Heart left ventricle (tissue), 16 donors: ENCODE measurements at places on chromosomes 6 and 20. TPM values are rescaled to one million over a fixed set of nuclear protein-coding genes. Genes with fewer than 3 reads are reported as not detected.
A peak's percentile ranks its signal among the peaks of the same experiment; 100 is the strongest.

- H3K27ac ChIP-seq: no peak overlapping the region
- H3K4me1 ChIP-seq: no peaks in the 10 kb centered on the region
- H3K36me3 ChIP-seq: no peaks in the 10 kb centered on the region
Measured at GRCh38 chr6:20851795-20852194, 317.5 kb downstream of the CDKAL1 start.

- no peak overlapping the region for H3K4me3 ChIP-seq
- no peaks in the 10 kb centered on the region for H3K4me1 ChIP-seq
- no peak for DNase-seq
- H3K27me3 ChIP-seq: no peaks in the 10 kb centered on the region
- H3K36me3 ChIP-seq: no peaks in the 10 kb centered on the region
- H3K27ac ChIP-seq: no peak overlapping the region
Measured at GRCh38 chr20:3521852-3522740, 51.3 kb downstream of the ATRN start.

DNA sequence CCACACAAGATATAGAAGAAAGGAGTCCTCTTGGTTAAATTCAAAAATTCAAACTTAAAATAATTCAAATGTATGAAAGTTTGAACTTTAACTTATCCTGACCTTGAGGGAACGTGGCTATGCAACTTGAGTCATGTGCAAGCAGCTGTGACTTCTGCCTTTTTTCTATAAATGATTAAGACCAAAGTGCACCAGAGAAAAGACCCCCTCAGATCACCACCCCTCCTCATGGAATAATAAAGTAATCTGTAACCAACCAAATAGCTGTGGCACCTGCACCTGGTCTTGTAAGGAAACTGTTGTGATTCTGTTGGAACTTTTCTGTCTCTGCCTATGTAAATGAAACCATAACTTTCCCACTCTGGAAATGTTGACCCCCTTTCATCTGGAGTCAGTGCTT is 141.1 kb upstream of the GGTLC1 start:
- no peaks in the 10 kb centered on the region for H3K4me1 ChIP-seq
- H3K27me3 ChIP-seq: no peaks in the 10 kb centered on the region
- H3K4me3 ChIP-seq: no peak overlapping the region
- DNase-seq: no peak
- H3K36me3 ChIP-seq: no peaks in the 10 kb centered on the region
- H3K27ac ChIP-seq: no peak overlapping the region

HLA-DPB1 gene
- 25.2 TPM for total RNA-seq

DNA sequence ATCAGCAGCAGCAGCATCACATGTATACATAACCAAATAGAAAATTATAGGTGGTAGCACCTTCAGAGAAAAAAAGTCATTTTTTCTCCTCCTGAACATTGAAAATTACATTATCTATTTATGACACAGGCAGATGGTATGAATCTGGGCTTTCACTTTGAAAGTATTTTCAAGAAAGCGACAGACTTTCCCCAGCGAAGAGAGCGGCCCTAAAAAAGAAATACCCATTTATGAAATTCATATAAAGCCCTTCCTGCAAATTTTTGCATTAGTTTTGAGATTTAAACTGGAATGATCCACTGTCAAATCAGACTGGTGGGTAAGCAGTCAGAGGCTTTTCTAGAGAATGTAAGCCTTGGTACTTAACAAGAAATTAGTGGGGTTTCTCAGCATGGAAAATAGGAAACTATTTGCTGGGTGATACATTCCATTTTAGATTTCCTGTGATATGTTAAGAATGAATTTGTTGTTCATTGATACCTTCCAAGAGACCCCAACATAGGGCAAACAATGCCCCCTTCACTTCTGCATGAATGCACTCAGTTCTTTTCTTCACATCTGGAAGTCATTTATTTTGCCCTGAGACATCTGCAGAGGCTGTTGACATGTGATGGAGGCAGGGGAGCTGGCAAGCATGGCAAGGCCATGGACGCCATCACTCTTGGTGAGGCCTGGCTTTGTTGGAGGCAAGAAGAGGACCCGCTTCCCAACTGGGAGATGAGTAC is 147.0 kb downstream of the LINC00237 start:
- H3K27ac ChIP-seq: no peak overlapping the region
- no peak for DNase-seq
- H3K27me3 ChIP-seq: no peaks in the 10 kb centered on the region
- no peak overlapping the region for H3K4me3 ChIP-seq
- H3K36me3 ChIP-seq: no peaks in the 10 kb centered on the region

- H3K4me3 ChIP-seq: no peak overlapping the region
- H3K36me3 ChIP-seq: no peaks in the 10 kb centered on the region
- H3K27ac ChIP-seq: peak overlapping the region; percentile 34
- no peak for DNase-seq
Measured at GRCh38 chr6:79670789-79671188, 39.7 kb downstream of the SH3BGRL2 start.

MRAP2 gene
- total RNA-seq: 0.28 TPM

- no peak for DNase-seq
- no peaks in the 10 kb centered on the region for H3K27me3 ChIP-seq
- H3K4me1 ChIP-seq: peaks cover 45% of the 10 kb centered on the region
- H3K36me3 ChIP-seq: peaks cover 24% of the 10 kb centered on the region
- H3K4me3 ChIP-seq: no peak overlapping the region
Measured at GRCh38 chr6:42988486-42989020, 4.2 kb downstream of the PPP2R5D start.

- no peak for DNase-seq
- no peaks in the 10 kb centered on the region for H3K27me3 ChIP-seq
- peaks cover 85% of the 10 kb centered on the region for H3K36me3 ChIP-seq
- H3K4me3 ChIP-seq: no peak overlapping the region
- H3K27ac ChIP-seq: no peak overlapping the region
- H3K4me1 ChIP-seq: no peaks in the 10 kb centered on the region
Measured at GRCh38 chr20:3010985-3011723, 32.3 kb upstream of the GNRH2 start.

DNA sequence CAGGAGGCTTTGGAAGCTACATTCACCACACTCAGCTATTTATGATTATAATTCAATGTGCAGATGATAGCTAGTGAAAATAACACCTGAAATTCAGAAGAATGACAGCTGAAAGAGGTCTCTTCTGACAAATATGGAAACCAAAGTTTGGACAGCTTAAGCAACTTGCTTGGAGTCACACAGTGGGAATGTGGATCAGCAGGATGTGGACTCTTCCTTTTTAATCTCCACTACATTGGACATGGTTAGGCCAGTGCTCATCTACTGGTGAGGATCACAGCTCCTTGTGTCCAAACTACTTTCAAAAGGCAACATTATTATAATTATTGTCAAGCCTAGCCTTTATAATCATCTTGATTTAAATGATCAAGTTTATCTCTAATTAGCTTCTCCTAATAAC is 10.4 kb downstream of the TRAPPC3L start:
- H3K27me3 ChIP-seq: no peaks in the 10 kb centered on the region
- H3K27ac ChIP-seq: no peak overlapping the region
- DNase-seq: no peak
- H3K36me3 ChIP-seq: no peaks in the 10 kb centered on the region

C20orf141 gene
- total RNA-seq: not detected

BPIFA1 gene
- total RNA-seq: not detected

ANKEF1 gene
- total RNA-seq: 1.4 TPM

ILRUN gene
- 116 TPM for total RNA-seq

EFCAB8 gene
- not detected for total RNA-seq

DNA sequence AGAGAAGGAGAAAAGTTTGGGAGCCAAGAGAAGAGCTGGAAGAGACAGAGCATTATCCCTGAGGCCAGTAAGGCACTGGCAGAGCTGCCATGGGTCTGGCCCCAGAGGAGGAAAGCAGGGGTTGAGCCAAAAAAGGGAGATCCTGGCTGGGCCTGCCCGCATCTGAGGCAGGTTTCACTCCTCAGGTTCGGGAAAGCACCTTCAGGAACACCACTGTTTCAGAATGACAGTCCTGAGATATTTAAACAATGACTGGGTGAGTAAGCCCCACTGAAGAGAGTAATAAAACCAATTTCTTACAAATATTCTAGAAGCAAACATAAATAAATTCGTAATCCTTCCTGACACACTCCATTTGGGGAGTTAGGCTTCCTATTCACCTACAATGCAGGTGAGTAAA is 152.2 kb downstream of the BACH2 start:
- no peaks in the 10 kb centered on the region for H3K36me3 ChIP-seq
- no peaks in the 10 kb centered on the region for H3K27me3 ChIP-seq
- DNase-seq: no peak
- H3K4me3 ChIP-seq: no peak overlapping the region
- peaks cover 7% of the 10 kb centered on the region for H3K4me1 ChIP-seq
